ENCODE measurements at places on chromosomes 5 and 9. TPM values are rescaled to one million over a fixed set of nuclear protein-coding genes. Genes with fewer than 3 reads are reported as not detected.
A peak's percentile ranks its signal among the peaks of the same experiment; 100 is the strongest.

DNA sequence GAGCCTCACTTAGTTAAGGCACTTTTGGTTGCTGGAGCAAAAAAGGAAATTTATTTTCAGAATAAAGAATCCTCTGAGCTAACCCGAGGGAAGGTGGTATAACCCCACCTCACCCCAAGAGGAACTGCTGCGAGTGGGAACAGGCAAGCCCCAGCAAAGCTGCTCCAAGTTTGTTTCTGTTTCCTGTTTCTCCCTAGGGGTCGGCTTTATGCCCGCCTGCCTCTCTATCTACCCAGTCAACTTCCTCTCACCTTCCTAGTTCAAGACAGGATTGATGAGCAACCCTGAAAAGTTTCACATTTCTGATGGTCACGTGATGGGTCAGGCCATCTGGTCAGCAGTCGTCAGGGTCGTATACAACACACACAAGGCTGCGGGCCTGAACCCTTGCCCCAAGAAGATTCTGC is 31.1 kb downstream of the TRIO start:
- no peak for DNase-seq

DNA sequence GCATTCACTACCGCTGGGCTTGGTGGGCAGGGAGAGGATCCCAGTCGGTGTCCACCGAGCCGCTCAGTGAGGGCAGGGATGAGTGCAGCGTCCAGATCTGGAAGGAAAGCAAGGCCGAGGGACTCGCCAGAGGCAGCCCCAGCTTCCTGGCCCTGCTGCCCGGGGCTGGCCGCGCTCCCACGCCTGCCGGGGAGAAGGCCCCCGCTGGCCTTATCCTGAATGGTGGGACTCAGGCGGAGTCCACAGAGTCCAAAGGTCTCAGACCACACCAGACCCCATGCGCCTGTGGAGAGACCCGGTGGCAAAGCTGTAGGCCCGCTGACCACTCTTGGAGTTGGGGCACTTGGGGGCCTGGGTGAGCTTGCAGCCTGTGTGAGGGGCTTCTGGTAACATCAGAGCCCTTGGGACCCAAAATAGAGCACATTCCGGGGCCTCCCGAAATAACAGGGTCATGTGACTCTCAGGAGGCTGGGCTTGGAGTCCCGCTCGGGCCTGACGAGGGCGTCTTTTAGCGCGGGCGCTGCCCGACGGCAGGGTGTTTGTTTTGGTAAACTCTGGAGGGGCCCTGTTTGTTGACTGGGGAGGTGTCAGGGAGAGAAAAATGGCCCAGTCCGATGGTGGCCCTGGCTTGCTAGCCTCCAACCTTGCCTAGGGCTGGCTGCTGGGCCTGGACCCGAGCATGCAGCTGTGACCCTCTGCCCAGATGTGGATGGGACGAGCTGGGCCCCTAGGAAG is 2.8 kb downstream of the RXRA start:
- peak; percentile 87 for DNase-seq

DNA sequence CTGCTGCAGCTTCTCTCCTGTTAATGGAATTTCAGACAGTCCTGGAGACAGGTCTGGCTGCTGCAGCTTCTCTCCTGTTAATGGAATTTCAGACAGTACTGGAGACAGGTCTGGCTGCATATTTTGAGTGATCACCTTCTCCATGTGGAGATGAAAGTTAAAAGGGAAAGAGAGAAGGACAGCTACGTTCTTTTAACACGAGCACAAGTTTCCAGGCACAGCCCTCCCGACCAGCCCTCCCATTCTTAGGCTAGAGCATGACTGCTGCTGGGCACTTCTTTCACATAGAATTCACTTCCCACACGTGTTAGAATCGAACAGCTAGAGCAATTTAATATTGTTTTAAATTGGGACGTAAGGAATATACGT is 133.3 kb upstream of the DMRT1 start:
- DNase-seq = no peak

CTNNA1 gene
- total RNA-seq = 375 TPM

GRCh38 chr5:1262381-1262780 is 32.5 kb downstream of the TERT start:
- DNase-seq = no peak

- DNase-seq = no peak
These were observed 9.2 kb downstream of the STC2 start for GRCh38 chr5:173318881-173319620.

DNA sequence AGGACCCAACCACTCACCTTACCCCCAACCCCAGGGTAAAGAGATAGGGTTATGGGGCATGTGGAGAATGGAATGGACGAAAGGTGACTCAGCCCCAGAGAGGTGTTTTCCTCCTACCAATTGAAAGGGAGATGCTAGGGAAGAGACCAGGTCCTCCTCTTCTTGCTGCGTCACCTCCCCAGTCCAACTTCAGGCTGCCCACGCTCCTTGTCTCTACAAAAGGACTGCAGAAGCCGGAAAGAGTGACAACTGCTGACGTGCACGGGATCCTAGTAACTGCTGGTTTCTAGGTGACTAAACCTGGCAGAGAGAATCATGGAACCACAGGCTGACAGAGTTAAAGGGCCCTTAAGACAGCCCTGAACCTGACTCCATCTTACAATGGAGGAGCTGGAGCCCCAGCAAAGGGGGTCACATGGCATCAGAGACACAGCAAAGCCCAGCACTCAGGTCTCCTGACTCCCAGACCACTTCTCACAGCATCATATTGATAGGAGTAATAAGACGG is 2.2 kb downstream of the GPX3 start:
- no peak for DNase-seq

GRCh38 chr9:8738945-8739344 is 939.4 kb upstream of the DMAC1 start:
- DNase-seq = no peak

GRCh38 chr9:33697171-33697570 is 98.2 kb upstream of the PRSS3 start:
- no peak for DNase-seq

- no peak for DNase-seq
These were observed 268.8 kb upstream of the ANKRD55 start for GRCh38 chr5:56501781-56502557.

DNA sequence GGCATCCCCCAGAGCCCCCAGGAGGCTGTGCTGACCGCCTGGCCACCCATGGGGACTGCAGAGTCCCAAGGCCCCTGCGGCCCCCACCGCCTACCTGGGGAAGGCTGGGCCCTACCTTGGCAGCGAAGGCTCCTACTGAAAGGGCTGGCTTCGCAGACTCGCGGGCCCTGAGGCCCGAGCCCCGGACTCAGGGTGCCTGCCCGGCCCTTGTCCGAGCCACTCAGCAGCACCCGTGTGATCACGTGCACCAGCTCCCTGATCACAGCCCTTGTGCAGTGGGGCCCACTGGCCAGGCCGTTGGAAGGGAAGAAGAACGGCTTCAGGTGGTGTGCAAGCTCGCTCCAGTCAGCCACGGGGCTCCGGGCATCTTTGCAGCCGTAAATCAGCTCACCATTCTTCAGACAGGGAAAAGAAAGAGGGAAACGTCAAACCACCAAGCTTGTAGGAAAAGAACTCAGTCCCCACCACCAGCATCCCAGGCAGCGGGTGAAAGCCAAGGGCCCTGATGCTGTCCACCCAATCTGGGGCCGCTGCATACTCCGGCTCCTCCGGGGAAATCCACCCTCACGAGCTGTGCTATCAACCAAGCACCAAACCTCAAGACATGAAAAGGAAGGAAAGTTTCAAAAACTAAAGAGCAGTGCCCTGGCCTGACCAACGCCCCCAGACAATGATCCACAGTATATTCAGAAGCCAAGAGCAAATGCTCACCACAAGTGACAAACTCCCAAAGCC is 31.9 kb downstream of the IPPK start:
- DNase-seq = peak; percentile 77

HSPB3 gene
- total RNA-seq = 3.3 TPM

NUP214 gene
- total RNA-seq = 37.3 TPM

DNA sequence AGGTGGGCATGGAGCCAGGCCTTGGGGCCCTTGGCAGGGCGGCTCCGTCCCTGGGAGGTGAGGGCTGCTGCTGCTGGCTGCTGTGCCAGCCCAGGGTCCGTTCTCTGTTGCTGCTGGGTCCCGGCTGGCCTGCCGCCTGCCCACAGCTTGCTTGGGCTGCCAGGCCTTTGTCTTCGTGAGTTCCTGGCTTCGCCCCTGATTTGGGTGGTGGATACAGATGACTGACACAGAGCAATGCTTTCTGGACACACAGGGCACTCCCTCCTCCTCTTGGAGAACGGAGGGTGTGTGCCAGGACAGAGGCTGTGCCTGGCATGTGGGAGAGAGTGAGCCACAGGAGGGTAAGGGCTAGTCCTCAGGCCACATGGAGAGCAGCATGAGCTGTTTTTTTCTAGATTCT is 166.1 kb downstream of the MACROH2A1 start:
- no peak for DNase-seq

CORO2A gene
- total RNA-seq = 22.8 TPM

- no peak for DNase-seq
These were observed 37.0 kb downstream of the DMAC1 start for GRCh38 chr9:7762600-7762999.

DNA sequence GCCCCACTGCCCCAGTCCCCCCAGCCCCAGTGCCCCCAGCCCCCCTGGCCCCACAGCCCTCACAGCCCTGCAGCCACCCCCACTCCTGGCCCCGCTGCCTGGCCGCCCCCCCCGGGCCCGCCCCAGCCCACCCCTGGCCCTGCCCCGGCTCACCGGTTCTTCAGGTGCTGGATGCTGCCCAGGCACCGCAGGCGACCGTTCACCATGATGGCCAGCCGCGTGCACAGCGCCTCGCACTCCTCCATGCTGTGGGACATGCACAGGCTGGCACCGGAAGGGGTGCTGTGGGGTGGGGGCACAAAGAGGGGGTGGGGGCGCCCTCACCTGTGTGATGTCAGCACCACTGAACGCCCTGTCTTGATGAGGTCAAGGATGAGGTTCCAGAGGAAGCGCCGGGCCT is 12.8 kb upstream of the CLIC3 start:
- DNase-seq = no peak

DNA sequence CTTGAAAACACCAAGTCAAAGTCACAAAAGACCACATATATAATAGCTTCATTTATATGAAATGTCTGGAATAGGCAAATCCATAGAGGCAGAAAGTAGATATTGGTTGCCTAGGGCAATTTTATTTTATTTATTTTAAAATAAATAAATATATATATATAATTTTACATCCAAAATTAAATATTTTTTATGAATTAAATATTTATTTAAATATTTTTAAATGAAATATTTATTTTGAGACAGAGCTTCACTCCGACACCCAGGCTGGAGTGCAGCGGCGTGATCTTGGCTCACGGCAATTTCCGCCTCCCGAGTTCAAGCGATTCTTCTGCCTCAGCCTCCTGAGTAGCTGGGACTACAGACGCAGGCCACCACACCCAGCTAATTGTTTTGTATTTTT is 58.9 kb upstream of the ATG10 start:
- DNase-seq = peak; percentile 21

DNA sequence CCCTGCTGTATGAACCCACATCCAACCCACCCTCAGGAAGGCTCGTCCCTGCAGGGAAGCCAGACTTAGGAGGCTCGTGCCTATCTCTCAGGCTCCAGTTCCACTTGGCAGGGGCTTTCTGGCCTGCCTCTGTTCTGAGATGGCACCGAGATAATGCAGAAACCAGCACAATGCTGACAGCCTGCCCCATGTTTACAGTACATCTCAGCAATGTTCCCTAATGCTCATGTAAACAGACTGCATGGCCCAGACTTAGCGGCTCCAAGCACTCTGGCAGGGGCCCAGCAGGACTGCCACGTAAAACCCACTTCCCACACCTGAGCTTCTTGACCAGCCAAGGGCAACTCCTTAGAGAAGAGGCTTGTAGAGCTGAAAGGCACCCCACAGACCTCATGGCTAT is 499.5 kb upstream of the BRINP1 start:
- DNase-seq = peak; percentile 46

DNA sequence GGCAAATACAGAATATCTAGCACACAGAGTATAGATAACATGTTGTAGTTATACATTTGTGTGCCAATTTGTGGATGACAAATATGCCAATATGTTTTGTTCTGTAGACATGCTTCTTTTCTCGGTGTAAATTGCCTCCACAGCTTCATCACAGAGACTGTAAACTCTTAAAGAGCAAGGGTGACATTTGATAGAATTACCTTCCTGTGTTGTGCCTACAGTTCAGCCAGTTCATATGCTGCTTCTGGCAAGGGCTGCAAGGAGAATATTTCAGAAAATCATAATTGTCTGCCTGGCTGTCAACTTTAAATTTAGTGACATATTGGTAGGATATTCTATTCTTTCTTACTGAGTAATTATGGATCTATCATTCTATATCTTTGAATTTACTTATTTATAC is 155.1 kb downstream of the MAT2B start:
- DNase-seq = no peak

- DNase-seq = no peak
These were observed 97.8 kb upstream of the SLC30A5 start for GRCh38 chr5:68995845-68996545.

HNRNPH1 gene
- total RNA-seq = 446 TPM

GRCh38 chr9:120137186-120137840 is 442.7 kb downstream of the CDK5RAP2 start:
- no peak for DNase-seq

- no peak for DNase-seq
These were observed 85.4 kb downstream of the HSD17B4 start for GRCh38 chr5:119537704-119538103.

GRCh38 chr9:23307731-23308513 is 518.1 kb downstream of the ELAVL2 start:
- DNase-seq = no peak

GRCh38 chr9:133050142-133050541 is 11.6 kb upstream of the CEL start:
- DNase-seq = no peak

TLX3 gene
- not detected for total RNA-seq

DNA sequence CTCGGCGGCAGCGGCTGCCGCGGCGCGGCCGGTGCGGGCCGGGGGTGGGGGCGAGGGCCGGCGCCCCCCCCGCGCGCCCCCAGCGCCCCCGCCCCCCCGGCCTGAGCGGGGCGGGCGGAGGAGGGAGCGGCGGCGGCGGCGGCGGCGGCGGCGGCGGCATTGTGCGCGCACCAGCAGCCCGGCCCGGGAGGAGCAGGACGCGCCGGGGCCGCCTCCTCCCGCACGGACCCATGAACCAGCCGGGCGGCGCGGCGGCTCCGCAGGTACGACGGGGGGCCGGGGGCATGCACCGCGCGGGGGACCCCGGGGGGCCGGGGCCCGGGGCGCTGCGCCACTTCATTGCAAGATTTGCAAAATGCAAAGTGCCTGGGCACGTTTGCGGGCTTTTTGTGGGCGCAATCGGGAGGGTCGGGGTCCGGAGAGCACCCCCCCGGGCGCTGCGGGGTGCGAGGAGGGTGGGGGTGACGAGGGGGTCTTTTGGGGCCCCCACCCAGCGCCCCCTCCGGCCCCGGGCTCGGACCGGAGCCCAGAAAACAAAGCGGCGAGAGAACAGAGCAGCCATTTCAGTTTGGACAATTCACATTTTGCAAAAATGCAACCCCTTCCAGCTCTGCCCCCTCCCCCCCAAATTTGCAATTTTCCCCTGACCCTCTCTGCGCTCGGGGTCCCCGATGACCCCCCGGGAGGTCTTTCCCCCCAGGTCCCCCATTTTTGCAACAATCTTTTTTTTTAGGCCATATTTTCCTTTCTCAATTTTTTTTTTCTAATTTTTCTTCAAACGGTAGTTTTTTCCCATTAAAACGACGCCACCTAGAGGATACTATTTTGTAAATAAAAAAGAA is at the start of gene ZNF618:
Gene ZNF618, plus strand, starts transcription at position 159 of the 842 bp plus-strand sequence. Its CDS starts 72 bp downstream, at position 231.
- DNase-seq = peak; percentile 91

EPB41L4B gene
- total RNA-seq = 28.0 TPM

CTXN3 gene
- not detected for total RNA-seq

- DNase-seq = no peak
These were observed 37.2 kb downstream of the MRPS27 start for GRCh38 chr5:72282878-72283277.

CDC20B gene
- total RNA-seq = 0.33 TPM
